Tibial nerve (tissue), 4 donors: ENCODE measurements at places on chromosomes 16 and 17.

- peak; percentile 17 for DNase-seq
Measured at GRCh38 chr17:83193336-83194185, 114.2 kb downstream of the METRNL start.

- DNase-seq: no peak
Measured at GRCh38 chr16:1527836-1528811, 5.3 kb upstream of the TMEM204 start.

GRCh38 chr17:4017377-4017776 is 53.1 kb upstream of the ATP2A3 start:
- no peak for DNase-seq

GRCh38 chr16:84559311-84559932 is 55.0 kb upstream of the MEAK7 start:
- no peak for DNase-seq

GRCh38 chr16:15686287-15686686 is 36.2 kb downstream of the NDE1 start:
- DNase-seq: no peak
